ENCODE measurements at places on chromosomes 2 and 18. TPM values are rescaled to one million over a fixed set of nuclear protein-coding genes. Genes with fewer than 3 reads are reported as not detected.

DNA sequence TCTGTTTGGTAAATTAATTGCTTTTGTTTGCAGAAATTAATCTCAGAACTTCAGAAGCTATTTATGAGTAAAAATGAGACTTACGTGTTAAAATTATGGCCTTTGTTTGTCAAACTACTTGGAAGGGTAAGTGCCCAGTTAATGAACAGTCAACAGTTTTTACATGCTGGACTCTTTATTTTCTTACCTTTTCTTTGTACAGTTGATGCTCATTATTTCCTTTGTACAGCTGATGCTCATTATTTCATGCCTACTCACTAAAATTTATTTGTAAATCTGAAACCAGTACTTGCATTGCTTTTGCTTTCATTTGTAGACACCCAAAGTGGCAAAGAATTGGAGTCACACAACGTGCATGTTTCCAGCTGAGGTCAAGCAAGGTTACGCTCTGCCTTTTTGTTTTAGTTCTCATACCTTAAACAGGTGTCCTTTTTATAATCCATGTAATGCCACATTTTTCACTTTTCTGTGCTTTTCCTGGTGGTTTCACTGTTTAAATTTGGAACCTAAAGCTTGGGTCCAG is 13.3 kb downstream of the RIF1 start:
- DNase-seq, result no peak

DNA sequence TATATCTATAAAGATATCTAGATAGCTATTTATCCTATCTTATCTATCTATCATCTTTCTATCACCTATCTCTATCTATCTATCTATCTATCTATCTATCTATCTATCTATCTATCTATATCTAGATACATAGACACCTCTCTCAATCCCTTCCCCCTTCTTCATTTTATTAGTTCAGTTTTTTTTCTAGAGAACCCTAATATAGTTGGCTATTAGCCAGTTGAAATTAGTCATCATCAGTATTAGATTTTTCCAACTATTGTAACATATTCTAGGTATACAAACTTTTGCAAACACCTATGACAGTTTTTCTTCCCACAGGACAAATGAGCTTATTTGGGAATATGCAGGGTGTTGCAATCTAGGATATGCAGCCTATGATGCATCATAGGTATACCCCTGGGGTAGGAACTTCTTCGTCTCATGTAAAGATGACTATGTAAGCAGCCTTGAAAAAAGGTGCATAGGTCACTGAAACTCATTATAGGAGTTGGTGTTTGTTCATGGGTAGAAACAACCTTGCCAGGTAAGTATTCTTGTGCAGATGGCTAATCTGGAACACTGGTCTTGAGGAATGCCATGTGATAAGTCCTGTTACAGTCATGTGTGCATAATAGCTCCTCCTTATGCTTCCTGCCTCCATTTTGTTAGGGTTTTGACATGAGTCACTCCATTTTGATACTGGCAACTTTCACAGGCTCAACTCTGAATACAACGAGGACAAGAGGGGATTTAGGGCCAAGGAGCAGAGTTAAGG is 160.7 kb upstream of the ZSWIM2 start:
- DNase-seq, result no peak

DNA sequence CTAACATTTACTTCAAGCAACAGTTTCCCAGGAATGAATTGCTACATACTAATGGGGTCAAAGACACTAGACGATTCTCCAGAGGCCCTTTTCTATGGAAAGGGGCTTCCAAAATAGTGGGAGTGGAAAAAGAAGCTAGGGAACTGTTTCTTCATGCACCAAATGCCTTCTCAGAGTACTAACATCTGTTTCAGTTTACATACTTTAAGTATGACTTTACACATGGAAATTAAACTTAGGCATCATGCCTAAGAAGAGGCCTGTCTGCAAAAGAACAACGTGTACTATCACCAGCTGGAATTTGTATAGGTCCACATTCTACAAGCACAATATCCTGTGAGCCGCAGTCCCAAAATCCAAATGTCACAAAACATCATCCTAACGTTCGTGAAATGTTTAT is 29.4 kb upstream of the WDR75 start:
- DNase-seq, result peak; percentile 91

DNA sequence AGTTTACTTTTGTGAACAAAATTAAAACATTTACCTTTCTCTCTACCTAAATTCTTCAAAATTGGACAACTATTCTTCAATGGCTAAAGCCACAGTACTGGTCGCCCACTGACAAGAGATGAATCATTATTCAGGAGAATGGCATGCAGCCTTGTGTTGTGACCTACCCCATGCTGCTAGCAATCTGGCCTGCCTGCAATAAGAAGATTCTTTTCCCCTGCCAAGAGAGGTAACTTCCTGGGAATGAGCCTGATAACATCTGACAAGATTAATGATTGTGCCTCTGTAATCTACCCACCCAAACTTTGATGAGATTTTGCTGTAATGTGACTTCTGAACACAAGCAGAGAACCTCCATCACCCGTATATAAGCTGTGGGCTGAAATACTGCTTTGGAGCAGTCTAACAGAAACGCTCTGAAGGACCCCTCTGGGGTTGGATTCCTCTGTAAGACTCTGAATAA is 47.0 kb upstream of the ST3GAL5 start:
- peak; percentile 82 for DNase-seq

DNA sequence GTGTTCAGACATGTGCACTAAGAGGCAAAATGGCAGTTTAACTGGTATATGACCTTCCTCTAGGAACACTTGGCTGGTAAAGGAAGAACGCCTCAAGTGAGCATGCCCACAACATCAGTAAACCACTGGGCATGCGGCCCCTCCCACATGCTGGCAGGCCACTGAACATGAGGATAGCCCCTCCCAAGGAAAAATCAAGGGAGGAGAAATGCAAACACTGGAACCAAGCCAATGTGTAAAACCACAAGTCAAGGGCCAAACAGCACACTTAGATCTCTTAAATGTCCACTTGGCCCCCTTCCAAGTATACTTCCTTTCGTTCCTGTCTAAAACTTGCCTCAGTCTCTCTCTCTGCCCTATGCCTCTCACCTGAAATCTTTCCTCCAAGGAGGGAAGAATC is 980.8 kb downstream of the TSN start:
- no peak for DNase-seq

DNA sequence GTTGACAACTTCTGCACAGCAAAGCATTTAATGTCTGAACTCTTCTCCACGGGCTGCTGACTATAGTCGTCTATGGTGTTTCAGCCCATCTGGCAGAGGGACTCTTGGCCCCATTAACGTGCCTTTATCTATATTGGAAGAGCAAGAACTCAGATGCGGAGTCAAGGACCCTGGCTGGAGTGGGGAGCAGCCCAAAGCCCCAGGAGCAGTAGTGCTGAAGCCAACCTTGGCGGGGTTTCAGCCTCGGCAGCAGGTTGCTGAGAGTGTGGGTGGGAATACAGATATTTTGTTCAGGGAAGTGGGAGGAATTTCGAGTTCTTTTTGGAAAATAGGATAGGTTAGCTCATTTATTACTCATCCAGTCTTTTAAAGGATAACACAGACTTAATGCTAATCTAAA is 34.2 kb downstream of the TMEM17 start:
- peak; percentile 36 for DNase-seq

- no peak for DNase-seq
Measured at GRCh38 chr2:45700407-45701013, 49.0 kb downstream of the PRKCE start.

- DNase-seq, result no peak
Measured at GRCh38 chr2:236908439-236909192, 177.1 kb upstream of the COPS8 start.

- peak; percentile 95 for DNase-seq
Measured at GRCh38 chr2:75646583-75647425, at the start of gene MRPL19. Gene MRPL19 (plus strand): TSS chr2:75646783. CDS start chr2:75646808, 25 bp downstream.

DNA sequence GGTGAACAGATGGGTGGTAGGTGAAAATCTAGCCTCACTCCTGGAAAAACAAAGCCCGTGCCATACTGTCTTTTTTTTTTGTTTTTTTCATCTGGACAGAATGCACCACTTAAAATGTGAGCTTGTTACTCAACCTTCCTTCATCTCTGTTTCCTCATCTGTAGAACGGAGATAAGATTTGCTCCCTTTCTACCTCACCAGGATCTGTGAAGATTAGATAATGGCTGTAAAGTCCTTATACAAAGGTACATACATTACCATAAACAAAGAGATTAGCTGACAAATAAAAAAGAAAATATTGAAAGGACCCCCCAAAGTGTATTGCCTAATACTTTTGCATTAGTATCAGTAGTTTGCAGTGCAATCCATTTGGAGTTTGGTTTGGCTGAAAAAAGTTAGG is 75.4 kb upstream of the ZEB2 start:
- DNase-seq, result no peak

GRCh38 chr2:130755256-130756052 is at the start of gene AMER3:
Gene AMER3 (plus strand): TSS chr2:130755540. CDS start chr2:130762073, 6,533 bp downstream.
- DNase-seq, result no peak

- peak; percentile 87 for DNase-seq
Measured at GRCh38 chr2:191386938-191387536, 141.8 kb downstream of the MYO1B start.

- DNase-seq, result peak; percentile 67
Measured at GRCh38 chr18:56028514-56028913, 440.5 kb upstream of the TCF4 start.

GRCh38 chr2:162172802-162173370 is 20.8 kb upstream of the GCG start:
- DNase-seq, result peak; percentile 16

DNA sequence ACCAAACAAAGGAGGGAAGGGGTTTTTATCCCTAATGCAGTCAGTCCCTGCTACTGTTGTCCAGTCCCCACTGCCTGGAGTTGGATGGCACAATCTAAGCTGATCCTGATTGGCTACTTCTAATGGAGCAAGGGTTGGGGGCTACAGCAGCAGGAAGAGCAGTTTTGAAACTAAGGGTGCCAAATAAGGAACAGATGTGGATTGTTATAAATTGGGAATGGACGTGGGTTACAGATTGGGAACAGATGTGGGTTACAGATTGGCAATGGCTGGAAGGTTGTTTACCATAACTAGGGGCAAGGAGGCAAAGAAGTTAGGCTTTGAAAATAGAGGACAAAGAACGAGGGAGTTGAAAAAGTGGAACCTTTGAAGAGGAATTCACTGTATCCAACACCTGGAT is 16.0 kb upstream of the PROM2 start:
- no peak for DNase-seq

DNA sequence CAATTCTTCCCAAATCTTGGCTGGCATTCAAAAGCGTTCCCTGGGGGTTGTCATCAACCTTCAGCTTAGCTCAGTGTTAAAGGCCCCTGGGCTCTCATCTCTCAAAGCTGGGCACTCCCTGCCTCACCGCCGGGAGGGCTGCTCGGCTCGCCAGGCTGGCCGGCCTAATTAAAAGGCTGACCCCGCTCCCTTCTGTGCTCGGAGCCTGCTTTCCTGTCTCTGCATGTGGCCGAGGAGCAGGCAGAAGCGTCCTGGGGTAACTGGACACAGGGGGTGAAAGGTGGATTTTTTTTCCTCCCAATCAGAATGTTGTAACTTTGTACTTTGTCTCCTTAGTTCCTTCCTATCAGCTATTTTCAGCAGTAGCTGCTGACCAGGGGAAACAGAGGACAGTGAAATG is 231.1 kb downstream of the GBX2 start:
- no peak for DNase-seq

GRCh38 chr2:127197475-127198385 is 22.4 kb downstream of the CYP27C1 start:
- peak; percentile 81 for DNase-seq

DNA sequence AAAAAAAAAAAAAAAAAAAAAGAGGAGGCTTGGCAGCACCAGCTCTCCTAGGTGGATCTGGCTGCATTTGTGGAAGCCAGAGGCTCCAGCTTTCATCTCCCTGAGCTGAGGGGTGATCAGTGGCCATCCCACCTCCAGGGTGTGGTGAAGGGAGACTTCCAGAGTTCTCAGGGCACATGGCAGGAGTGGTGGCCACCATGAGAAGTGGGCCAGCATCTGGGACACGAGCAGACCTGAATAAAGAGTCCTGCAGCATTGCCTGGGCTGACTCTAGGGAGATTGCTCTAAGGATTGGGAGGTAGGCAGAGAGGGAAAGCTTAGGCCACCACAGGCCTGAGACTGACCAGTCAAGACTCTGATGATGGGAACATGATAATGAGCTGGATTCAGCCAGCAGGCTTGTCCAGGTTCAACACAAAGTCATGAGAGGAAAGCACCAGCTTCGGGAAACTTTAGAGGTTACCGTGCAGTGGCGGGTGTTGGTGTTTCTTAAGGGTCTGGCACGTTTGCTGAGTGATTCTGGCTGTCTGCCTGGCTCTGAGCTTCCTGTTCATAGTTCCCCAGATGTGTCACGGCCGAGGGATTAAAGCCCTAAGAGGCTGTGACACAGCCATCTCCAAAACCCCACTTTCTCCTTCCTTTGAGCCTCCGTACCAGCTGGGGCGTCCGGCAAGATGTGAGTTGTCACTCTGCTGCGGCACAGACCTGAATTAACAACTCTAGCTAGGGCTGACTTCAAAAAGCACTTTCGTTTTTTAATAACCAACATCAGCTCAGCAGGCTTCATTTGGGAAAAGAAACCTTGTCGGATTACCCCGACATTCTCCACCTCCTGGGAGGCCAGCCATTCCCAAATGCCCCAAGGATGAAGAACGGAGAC is 38.3 kb upstream of the IL1R1 start:
- DNase-seq, result peak; percentile 98

DNA sequence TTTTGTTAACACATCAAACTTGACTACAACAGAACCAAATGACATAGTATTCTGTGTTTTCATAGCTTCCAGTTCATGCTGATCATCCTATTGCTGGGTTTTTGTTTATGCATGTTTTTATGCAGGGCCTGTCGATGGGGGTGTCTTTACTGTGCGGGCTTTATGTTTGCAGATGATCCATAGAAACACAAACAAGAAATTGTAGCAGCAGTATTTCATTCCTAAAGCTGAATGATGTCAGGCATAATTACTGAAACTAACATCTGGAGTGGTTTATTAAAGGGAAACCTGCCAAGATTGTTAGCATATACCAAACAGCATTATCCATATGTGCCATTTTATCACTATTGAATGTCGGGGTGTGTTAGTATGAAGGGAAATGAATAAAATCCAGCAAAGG is 129.7 kb downstream of the PTPRM start:
- DNase-seq, result peak; percentile 21

DNA sequence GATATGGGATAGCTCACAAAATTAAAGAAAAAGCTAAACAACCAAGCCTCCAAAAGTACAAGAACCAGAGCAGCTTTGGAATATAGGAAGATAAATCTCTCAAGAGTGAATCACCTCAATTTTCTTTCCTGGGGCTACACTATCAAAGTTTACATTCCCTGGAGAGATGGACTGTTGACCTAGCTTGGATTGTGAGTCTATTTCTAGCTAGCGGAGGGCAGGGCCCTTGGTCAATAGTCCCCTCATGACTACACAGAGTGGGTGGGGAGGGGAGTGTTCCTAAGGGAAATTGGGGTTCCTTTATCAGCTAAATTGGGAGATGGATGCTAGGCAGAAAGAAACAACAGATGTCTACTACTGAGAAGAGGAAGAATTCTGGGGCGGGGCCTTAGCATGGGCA is 29.9 kb upstream of the EIF2AK3 start:
- DNase-seq, result peak; percentile 50

Gene SCN9A
- 6.1 TPM for polyA plus RNA-seq

Gene TTR
- polyA plus RNA-seq, result not detected

Gene MC2R
- polyA plus RNA-seq, result not detected

Gene ELOA2
- not detected for polyA plus RNA-seq

Gene LRATD1
- 0.86 TPM for polyA plus RNA-seq

Gene KIF5C
- 0.19 TPM for polyA plus RNA-seq

Gene SPAST
- 6.6 TPM for polyA plus RNA-seq

Measured in GM23248 (cell line).